ENCODE measurements at places on chromosomes 12 and 14. TPM values are rescaled to one million over a fixed set of nuclear protein-coding genes. Genes with fewer than 3 reads are reported as not detected.

Gene NANOG
- not detected for total RNA-seq

Gene PYGL
- 134 TPM for total RNA-seq

Gene TBX3
- 0.81 TPM for total RNA-seq

Gene KRT82
- not detected for total RNA-seq

GRCh38 chr14:35410858-35411257 is 6.3 kb upstream of the NFKBIA start:
- DNase-seq: no peak

DNA sequence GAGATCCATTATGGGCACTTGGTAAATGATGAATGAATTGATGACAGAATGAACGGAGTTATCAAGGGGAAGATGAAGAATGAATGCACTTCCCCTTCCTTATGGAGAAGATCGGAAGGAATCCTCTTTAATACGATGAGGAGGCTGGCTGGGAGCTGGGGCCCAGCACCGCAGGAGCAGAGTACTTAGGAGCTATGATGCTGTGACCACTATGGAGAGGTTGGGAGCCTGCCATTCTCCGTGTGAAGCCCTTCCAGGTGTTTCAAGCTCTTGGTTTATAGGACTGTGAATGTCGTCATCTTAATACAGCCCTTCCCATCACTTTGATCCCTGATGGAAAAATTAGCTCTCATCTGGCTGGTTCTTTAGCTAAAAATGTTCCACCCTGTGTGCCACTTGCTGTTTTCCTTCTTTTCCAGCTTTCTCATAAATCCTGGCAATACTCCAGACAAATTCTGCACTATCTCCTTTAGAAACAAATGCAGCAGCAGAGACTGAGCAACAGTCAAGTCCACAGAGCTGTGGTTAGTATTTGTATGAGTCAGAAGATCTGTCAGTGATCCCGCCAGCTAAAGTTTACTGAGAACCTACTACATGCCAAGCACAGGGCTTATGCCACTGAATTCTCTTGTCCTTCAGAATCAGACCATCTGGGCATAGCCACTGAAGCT is 263.1 kb upstream of the CRY1 start:
- DNase-seq: no peak

- no peak for DNase-seq
These were observed 165.7 kb upstream of the FKBP4 start for GRCh38 chr12:2629051-2629450.

- no peak for DNase-seq
These were observed 164.7 kb downstream of the SSPN start for GRCh38 chr12:26360062-26360461.

- no peak for DNase-seq
These were observed 13.5 kb upstream of the TUBA1C start for GRCh38 chr12:49251357-49251756.

- DNase-seq: no peak
These were observed 6.5 kb downstream of the PDE3A start for GRCh38 chr12:20374795-20375194.

DNA sequence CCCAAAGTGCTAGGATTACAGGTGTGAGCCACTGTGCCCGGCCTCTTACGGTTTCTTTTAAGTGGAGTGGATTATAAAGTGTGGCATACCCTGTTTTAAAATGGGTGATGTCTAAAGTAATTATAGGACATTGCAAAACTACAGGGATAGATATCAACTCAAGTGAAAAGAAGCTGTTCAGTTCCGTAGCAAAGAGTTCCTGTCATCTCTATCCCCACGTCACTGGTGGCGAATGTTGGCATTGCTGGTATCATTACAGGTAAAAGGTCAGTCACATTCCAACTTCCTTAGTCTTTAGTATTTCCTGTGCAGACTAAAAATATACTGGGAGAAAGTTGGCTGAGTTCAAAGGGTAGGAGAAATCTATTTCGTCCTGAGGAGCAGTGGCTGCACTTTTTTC is 95.6 kb upstream of the SLC38A2 start:
- no peak for DNase-seq
